Activated naive CD8-positive, alpha-beta T cell treated with anti-CD3 and anti-CD28 coated beads, Interleukin-2, amount 10 ng/mL, durations not matched to agents 7 days and 5 days (primary cell): ENCODE measurements at places on chromosomes 7 and 10. TPM values are rescaled to one million over a fixed set of nuclear protein-coding genes. Genes with fewer than 3 reads are reported as not detected.

Gene CTAGE6
- 1.9 TPM for total RNA-seq

Gene CYCS
- total RNA-seq: 85.6 TPM

Gene SPDYE8
- not detected for total RNA-seq

Gene ANKRD26
- 13.0 TPM for total RNA-seq

Gene OGDHL
- not detected for total RNA-seq

Gene MCM10
- total RNA-seq: 40.2 TPM

Gene ARMS2
- total RNA-seq: not detected

Gene MTPN
- total RNA-seq: 127 TPM

Gene PDK4
- 1.2 TPM for total RNA-seq

Gene SLC26A5
- 0.54 TPM for total RNA-seq

Gene EMX2
- total RNA-seq: not detected

Gene NACAD
- total RNA-seq: 0.11 TPM

- no peak for DNase-seq
Observed at GRCh38 chr7:24781106-24781505, 23.8 kb upstream of the GSDME start.

DNA sequence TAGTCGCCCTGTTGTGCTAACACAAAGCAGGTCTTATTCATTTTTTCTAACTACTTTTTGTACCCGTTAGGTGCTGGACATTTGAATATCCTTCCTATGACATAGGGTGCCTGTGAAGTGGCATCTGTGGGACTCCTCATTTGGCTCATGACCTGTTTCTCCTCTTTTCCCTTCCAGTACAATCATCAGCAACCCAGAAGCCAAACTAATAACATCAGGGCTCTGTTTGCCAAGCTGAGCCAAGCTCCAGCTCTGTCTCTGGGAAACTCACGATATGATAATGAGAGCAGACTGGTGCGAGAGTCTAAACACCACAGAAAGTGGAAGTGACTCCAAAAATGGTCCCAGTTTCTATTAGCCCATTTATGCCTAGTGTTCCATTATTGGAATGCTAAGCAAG, 92.0 kb downstream of the SVIL start:
- DNase-seq: no peak

DNA sequence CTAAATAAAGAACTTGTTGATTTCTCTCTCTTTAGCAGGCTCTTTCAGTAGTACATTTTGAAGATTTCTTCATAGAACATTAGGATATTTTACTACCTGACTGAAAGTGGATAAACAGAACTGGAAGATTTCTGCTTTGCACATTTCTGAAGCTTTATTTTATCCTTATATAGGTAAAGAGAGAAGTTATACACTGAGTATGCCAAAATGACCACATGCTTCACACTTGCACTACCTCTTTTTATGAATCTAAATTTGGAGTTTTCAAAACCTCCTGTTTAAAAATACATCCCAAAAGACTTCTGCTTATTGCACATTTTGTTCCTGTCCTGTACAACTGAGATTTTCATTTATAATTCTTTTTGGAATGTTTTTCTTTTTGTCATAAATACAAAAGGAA, 197.4 kb upstream of the PRPS1L1 start:
- no peak for DNase-seq

GRCh38 chr7:114021135-114021534, 102.3 kb upstream of the PPP1R3A start:
- DNase-seq: no peak

DNA sequence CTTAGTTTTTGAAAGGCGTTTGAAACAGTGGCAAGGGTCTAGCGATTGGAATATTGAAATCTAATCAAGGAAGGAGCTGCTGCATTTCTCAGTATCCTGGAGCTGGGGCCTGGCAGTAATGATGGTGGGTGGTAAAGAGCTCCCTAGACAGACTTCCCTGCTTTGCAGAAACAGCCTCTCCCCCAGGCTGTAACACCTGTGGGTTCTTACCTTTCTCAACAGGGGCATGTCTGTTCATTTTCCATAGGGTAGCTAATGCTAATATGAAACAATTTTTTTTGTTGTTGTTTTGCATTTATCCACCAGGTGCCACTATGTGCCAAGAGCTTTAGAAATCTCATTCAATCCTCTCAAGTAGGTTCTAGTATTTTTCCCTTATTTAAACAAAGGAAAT, 345.5 kb downstream of the REEP3 start:
- DNase-seq: no peak

DNA sequence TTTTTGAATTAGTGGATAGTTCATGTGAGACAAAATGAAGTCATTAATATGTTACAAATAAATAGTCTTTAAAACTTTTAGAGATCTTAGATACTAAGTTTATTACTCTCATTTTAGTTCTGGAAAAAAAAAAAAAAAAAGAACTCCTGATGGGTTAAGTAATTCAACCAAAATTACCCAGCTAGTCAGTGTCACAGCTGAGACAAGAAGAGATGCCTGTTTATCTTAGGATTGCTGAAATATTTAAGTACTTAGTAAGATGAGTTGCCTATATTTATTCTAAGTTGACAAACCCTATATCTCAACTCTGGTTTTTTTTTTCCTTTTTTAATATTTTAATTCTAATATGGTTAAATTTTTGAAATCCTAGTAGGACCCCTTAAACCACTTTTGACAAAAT, 781.0 kb upstream of the LRRN3 start:
- DNase-seq: no peak

DNA sequence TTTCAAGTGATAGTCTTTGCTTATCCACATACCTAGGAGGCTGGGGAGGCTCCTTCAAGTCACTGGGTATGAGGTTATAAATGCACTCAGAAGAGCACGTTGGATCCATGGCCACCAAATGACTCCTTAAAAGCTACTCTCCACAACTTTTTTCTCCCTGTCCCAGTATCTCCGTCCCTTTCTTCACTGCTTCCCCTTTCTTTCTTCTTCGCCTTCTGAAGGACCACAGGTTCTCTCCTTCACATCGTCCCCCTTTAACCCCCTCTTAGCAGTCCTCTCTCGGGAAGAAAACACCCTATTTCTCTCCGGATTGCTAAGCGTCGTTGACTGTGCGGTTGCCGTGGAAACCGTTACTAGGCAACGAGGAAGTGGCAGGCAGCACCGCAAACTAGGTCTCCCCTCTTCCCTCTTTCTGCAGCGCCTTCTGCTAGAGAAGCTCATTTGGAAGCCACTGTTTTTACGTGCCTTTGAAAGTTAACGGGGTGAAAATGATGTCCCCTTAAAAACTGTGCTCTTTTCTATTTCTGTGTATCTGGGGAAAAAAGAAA, at the start of gene ENKUR:
TSS of gene ENKUR (minus strand) at position 331 of the 548 bp plus-strand sequence. CDS start at position 109, 222 bp downstream.
- DNase-seq: peak; percentile 83

DNA sequence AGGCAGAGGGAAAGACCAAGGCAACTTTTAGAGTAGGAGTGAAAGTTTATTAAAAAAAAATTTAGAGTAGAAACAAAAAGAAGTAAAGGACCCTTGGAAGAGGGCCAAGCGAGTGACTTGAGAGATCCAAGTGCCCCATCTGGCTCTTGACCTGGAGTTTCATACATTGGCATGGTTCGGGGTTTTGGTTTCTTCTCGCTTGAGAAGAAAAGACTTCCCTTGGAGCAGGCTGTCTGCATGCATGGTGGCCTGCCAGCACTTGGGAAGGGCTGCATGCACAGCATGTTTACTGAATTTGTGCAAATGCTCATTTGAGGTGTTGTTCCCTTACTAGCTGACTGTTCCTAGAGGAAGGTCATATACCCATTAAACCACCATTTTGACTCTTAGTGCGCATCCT, 8.8 kb upstream of the ADO start:
- no peak for DNase-seq

- no peak for DNase-seq
Observed at GRCh38 chr10:75062506-75063299, 48.8 kb upstream of the SAMD8 start.

DNA sequence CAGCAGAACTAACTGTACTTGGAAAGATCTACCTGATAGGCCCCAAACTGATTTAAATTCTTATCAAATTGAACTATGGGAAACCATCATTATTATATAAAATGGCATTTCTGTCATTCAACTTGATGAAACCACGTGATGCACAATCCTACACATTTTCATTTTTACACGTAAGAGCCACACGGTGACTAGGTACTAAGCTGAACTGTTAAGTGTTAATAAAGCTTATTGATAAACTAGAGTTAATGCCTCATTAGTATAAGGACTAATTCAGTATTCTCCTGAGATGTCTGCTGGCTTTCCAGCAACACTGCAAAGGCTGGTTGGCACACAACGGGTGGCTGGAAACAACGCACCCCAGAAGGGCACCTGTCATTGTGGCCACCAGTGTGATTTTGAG, 4.6 kb downstream of the NCAPG2 start:
- DNase-seq: no peak

DNA sequence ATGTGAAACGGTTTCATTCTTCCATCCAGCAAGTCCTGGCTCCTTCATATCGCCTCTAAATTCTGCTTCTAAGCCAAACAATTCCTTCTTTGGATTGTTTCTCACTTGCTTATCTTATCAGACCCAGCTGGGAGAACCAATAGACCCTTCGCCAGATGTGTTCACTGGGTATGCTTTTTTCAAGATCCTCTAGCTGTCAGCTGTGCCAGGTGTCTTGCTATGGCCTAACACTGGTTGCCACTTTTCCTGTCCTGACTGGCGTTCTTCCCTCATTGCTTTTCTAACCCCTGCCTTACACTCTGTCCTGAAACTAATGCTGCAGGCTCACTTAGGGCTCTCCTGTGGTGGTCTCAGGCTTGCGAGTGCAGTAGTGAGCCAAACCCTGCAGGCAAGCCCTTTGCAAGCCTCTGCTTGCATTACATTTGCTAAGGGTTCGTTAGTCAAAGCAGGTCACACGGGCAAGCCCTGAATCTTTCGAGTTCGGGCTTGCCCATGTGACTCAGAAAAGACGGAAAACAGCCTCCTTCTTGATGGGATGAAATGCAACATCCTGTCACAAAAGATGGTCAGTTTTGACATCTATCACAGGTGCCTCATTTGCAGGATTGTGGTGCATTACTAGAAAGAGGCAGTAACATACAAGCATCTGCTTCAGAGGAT, 92.8 kb downstream of the VWC2 start:
- no peak for DNase-seq

DNA sequence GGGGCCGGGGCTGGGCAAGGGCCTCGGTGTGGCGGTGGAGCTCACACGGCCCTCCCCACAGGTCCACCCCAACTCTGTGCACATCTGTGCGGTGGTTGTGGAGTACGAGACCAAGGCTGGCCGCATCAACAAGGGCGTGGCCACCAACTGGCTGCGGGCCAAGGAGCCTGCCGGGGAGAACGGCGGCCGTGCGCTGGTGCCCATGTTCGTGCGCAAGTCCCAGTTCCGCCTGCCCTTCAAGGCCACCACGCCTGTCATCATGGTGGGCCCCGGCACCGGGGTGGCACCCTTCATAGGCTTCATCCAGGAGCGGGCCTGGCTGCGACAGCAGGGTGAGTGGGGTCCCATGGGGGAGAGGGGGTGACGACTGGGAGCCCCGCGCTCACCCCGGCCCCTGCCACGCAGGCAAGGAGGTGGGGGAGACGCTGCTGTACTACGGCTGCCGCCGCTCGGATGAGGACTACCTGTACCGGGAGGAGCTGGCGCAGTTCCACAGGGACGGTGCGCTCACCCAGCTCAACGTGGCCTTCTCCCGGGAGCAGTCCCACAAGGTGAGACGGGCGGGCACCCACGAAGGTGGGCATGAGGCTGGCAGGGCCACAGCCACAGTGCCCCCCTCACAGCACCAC, 8.8 kb downstream of the TMEM120A start:
- DNase-seq: no peak

DNA sequence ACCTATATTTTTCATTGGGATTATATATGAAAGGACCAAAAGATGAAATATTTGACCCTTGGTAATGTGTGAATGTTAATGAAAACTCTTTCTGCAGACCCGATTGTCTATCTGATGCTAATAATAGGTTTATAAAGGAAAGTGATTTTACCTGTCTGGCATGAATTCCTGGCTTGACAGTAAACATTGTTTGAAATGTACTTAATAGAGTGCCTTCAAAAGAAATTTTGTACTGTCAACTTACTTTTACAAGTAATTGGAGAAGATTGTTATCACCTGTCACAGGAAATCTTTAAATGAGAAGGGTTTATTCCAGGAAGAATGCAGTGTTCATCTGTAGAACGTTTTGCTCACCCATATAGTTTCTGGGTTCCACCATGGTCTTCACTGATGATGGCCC, 588.2 kb downstream of the INHBA start:
- DNase-seq: no peak

- DNase-seq: no peak
Observed at GRCh38 chr10:76543655-76544054, 1094.0 kb downstream of the KCNMA1 start.

DNA sequence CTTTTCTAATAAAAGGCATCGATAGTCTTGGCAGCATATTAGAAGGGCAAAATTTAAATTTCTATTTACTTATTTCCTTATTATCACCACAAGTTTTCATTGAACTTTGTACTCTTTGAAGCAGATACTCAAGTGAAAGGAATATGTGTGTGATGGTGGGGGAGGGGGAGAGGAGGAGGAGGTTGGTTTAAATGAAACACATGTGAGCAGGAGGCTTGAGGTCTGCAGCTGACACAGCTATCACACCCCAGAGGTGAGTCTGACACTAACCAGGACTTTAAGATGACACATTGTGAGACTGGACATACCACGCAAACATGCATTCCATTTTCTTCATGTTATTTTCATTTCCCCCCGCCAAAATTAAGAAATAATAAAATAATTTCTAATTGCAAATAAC, 63.3 kb downstream of the CTTNBP2 start:
- DNase-seq: no peak

GRCh38 chr10:1465993-1466764, 271.1 kb downstream of the ADARB2 start:
- DNase-seq: no peak

GRCh38 chr7:151700586-151701165, 176.2 kb downstream of the PRKAG2 start:
- DNase-seq: no peak

DNA sequence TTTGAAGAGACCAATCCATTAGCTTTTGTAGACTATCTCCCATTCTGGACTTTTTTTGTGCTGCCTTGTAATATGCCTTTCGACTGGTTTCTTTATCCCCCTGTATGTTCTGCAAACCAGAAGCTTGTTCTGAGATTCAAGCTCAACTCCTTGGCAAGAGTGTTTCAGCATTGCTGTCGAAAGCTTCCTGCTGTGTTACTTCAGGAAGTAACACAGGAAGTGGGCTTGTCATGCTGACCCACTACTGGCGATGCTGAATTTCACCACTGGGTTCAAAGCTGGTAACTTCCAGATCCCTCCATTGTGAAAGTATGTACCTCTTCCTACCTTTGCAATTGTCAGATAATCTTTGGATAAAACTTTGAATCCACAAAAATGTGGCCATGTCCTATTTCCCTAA, 57.9 kb upstream of the INSYN2A start:
- DNase-seq: no peak
